ENCODE measurements at places on chromosomes 5 and 9.

GRCh38 chr9:129783516-129784361, 19.2 kb upstream of the TOR1B start:
- DNase-seq: peak; percentile 43

DNA sequence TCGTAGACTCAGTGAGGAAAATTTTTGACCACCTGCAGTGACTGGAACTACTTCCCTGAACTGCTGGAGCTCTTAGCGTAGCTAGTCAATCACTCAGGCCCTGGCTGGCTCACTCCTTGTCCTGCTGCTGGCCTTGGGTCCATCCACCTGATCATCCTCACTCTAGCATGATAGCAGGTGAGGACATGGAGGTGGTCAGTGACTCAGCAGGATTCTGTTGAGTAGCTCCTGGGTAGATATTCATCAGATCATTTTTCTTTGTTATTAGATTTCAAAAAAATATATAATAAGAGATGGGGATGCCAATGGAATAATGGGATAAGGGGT, 25.0 kb upstream of the SEMA4D start:
- no peak for DNase-seq

GRCh38 chr9:130159057-130159456, 13.1 kb upstream of the NCS1 start:
- DNase-seq: no peak

- DNase-seq: no peak
Observed at GRCh38 chr5:32308946-32309345, 3.8 kb downstream of the MTMR12 start.

DNA sequence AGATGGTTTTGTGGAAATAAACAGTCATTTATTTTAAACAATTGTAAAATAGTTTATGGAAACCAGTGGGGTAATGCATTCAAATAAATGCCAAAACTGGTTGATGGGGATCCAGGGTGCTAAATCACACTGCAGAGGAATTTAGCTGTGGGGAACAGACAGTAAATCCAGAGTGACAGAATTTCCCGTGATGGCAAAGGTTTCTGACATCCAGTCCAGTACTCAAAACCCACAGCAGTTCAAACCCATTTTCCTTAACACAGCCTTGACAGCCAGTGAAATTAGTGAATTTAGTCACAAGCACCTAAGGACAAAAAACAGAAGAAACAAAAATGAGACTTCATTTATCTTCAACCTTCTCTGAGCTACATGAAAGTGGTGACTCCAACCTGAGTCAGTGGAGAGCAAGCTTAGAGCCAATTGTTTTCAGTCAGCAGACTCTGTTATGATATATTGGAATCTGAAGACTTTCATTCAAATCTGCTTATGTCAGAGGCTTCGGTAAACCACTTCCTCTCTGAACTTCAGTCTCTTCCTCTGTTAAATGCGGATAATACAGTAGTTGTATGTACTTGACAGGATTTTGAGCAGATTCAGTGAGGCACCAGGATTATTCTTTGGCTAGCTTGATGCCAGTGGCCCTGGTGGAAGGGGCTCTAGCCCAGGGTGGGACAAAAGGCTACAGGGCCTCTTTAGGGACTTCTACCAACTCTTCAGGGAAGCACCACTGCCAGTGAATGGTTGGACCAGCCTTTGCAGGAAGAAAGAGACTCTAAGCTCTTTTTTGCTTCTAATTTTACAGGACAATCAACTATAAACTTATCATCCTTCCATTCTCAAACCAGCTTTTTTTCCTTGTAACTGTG, 185.3 kb downstream of the MAPKAP1 start:
- no peak for DNase-seq

DNA sequence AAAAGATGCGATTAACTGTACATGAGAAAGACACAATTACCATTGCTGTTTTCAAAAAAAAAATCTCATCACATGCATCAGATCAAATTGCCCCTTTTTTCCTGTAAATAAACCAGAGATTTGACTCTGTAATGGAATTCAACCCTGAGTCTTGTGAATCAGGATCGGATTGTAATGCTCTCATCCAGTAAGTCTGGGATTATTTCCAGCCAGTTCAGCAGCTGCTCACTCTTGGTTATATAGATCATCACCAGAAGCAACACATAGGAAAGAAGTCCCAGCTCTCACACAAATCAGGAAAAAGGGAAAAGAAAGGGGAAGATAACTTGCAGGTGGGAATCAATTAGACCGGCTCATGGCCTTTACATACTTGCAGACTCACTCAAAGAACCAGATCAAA, 97.8 kb upstream of the SPOCK1 start:
- no peak for DNase-seq

DNA sequence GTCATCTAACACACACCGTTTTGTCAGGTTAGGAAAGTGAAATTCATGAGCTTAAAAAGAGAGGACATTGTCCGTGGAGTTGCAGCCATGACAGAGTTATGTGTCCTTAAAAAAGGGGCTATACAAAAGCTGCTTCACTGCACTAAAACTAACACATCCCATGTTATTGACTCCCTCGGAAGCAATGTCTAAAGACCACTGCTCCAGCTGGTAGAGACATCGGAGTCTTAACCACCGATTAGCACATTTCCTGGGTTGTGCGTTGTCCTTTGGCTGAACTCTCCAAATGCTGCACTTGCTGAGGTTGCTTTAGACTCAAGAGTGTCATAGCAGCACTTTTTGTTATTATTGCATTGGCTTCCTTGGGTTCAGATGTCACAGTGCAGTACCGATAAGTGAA, 128.3 kb upstream of the C9orf72 start:
- no peak for DNase-seq

GRCh38 chr9:126335837-126336735, 9.5 kb downstream of the MVB12B start:
- no peak for DNase-seq

DNA sequence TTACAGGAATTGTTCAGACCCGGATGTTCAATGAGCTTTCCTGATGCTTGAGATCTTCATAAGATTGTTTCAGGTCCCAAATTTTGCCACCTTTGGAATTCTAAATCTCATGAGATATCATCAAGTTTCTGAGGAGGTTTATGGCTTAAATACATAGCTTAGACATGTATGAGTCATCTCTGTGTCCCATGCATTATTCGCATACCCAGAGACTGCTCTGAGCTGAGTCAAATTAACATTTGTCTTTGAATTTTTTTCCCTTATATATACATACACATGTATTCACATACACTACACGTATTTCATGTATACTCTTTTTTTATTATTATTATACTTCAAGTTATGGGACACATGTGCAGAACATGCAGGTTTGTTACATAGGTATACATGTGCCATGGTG, 744.6 kb downstream of the BRINP1 start:
- DNase-seq: no peak

All from stimulated activated CD4-positive, alpha-beta T cell treated with anti-CD3 and anti-CD28 coated beads, Interleukin-1b, Interleukin-23, amount 100 ng/mL, for 4 hours (primary cell).